Stimulated activated CD4-positive, alpha-beta T cell treated with anti-CD3 and anti-CD28 coated beads, Interleukin-1b, Interleukin-23, amount 100 ng/mL, for 1 hour (primary cell): ENCODE measurements at places on chromosomes 12 and 14.

DNA sequence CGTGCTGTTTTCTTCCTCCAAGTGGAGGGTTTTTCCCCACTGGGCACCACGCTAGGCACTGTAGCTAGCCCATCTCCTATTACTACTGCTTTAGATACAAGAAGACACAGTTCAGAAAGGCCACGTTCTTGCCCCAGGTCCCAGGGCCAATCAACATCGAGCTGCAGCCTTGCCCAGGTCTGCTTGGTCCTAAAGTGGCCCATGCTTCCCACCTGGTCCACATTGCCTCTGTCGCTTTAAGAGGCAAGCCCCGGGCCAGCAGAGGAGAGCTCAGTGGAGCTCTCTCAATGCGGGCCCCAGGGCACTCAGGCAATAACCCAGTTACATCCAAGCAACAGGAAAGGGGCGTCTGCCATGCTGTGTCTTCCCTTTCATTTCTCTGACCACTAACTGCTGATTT, 148.1 kb downstream of the CALM1 start:
- DNase-seq: no peak

- no peak for DNase-seq
Measured at GRCh38 chr14:77580964-77581505, 35.4 kb downstream of the SPTLC2 start.

DNA sequence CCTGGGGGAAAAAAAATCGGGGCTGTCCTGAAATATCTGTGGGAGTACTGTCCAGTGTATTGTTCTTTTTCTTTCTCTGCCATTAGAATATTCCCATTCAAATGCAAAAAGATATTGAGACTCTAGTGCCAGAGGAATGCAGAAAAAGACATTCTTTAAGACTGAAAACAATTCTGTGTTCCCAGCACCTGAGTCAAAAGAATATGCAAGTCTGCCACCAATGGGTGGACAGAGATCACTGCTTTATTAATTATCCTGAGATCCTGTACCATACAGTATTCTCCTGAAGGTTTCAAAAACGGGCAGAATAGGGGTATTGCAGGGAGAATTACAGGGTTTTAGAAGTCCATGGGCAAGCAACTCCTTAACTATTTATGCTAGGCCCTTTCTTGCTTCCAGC, 361.8 kb downstream of the C12orf50 start:
- DNase-seq: no peak

DNA sequence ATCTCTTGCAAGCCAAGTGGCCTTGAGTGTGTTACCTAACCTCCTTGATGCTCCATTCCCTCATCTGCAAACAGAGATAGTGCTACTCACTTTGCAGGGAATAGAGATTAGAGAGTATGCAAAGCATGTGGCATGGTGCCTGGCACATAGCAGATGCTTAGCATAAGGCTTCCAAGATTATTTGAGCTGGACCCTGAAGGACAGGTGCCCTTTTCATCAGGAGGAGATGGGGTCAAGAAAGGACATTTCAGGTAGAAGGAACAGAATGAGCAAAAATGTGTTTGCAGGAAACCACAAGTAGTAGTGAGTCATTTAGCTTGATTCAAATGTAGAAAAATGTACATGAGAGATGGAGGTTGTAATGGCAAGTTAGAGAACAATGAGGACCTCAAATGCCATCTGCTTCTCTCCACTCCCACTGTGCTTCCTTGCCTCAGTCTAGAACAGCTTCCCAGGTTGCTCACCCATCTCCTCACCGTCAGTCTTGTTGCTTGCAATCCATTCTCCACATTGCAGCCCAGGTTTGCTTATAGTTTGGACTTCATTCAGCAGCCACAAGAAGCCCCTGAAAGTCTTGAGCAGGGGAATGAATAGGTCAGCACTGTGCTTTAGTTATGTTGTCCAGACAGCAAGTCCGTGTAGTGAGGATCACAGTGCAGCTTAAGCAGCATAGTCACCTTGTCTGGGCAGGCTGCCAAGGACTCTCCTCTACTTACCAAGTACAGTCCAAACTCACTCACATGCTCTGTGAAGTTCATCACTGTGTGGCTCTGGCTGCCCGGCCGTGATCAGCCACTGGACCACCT, 536.3 kb upstream of the CCDC196 start:
- DNase-seq: no peak

- no peak for DNase-seq
Measured at GRCh38 chr14:67449096-67449495, 37.1 kb upstream of the PLEK2 start.

GRCh38 chr14:94309721-94310120, 13.4 kb downstream of the SERPINA6 start:
- no peak for DNase-seq
